ENCODE measurements at places on chromosomes 11 and 22.
A peak's percentile ranks its signal among the peaks of the same experiment; 100 is the strongest.

- no peak for DNase-seq
These were observed 131.9 kb downstream of the SLC1A2 start for GRCh38 chr11:35287344-35287890.

- no peak for DNase-seq
These were observed 13.3 kb downstream of the DUSP18 start for GRCh38 chr22:30654361-30654760.

DNA sequence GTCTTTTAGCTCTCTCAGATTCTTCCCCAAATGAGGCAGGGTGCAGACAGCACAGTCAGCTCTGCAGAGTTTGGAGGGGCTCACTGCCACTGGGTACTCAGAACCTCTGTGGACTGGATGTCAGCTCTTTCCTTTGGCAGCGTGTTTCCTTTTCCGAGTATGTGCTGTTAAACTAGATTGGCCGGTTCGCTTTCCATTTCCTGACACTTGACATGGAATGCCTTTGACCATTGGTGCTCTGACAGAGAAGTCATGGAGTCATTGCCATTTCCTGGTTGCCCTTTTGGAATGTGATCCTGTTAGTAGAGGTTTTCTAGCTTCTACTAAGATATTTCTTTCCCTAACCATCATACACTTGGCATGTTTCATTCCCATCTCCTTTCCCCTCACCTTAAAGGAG, 86.7 kb downstream of the SWAP70 start:
- DNase-seq: no peak

DNA sequence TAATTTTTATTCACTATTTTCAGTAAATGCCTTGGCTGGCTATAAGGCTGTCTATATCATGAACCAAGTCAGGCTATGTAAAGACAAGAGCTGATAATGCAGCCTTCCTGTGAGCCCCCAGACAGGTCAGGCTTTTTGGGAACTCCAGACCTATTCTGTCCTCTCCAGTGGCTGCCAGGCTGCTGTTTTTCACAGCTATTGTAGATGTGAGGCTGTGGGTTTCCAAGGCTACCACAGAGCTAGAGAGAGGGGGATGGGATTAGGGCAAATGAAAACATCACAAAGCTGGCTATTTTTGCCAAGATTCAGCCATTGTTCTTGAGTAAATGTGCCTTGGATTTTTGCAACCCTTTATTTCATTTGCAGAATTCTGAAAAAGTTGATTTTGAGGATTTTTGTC, 55.7 kb upstream of the SORL1-AS1 start:
- DNase-seq: peak; percentile 92

GRCh38 chr11:11968511-11969280, 39.7 kb downstream of the DKK3 start:
- DNase-seq: no peak

Measured in pons (tissue), 1 donor.